CD4-positive, CD25-positive, alpha-beta regulatory T cell (primary cell): ENCODE measurements at places on chromosomes 6 and 20.
A peak's percentile ranks its signal among the peaks of the same experiment; 100 is the strongest.

DNA sequence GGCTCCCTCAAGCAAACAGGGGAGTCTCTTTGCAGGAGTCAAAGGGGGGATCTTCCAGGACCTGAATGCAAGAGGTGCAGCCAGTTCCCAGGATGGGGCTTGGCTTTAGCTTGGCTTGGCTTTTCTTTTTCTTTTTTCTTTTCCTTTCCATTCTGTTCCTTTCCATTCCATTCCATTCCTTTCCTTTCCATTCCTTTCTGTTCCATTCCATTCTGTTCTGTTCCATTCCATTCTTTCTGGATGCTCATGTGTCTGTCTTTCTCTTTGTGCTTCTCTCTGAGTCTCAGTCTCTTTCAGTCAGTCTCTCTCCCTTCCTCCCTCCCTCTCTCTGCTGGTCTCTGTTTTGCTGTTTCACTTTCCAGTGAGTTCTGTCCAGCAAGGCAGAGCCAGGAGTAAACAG lies 163.3 kb downstream of the PHACTR3 start:
- no peak overlapping the region for H3K4me3 ChIP-seq
- no peak for DNase-seq
- H3K27me3 ChIP-seq: no peaks in the 10 kb centered on the region
- H3K4me1 ChIP-seq: no peaks in the 10 kb centered on the region

GRCh38 chr20:60480950-60481742 lies 522.9 kb downstream of the CDH26 start:
- no peak overlapping the region for H3K27ac ChIP-seq
- no peaks in the 10 kb centered on the region for H3K4me1 ChIP-seq
- no peaks in the 10 kb centered on the region for H3K36me3 ChIP-seq
- no peaks in the 10 kb centered on the region for H3K27me3 ChIP-seq
- no peak for DNase-seq

DNA sequence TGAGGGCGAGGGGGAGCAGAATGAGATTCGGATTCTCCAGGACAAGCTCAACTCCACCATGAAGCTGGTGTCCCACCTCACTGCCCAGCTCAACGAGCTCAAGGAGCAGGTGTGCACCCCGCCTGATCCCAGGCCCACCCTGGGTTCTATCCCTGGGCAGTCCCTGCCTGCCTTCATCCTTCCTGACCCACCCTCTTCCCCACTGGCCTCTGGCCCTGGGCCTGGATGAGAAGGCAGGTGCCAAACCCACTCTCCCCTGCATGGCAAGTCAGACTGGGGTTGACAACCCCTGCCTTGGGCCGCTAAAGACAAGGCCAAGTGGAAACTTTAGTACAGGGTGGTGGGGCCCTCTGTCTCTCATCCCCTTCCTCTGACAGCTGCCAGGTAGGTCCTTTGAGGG lies 16.5 kb downstream of the UQCC2 start:
- peaks cover 37% of the 10 kb centered on the region for H3K36me3 ChIP-seq
- H3K4me1 ChIP-seq: peaks cover 58% of the 10 kb centered on the region
- peak overlapping the region; percentile 72 for H3K27ac ChIP-seq
- H3K27me3 ChIP-seq: no peaks in the 10 kb centered on the region

DNA sequence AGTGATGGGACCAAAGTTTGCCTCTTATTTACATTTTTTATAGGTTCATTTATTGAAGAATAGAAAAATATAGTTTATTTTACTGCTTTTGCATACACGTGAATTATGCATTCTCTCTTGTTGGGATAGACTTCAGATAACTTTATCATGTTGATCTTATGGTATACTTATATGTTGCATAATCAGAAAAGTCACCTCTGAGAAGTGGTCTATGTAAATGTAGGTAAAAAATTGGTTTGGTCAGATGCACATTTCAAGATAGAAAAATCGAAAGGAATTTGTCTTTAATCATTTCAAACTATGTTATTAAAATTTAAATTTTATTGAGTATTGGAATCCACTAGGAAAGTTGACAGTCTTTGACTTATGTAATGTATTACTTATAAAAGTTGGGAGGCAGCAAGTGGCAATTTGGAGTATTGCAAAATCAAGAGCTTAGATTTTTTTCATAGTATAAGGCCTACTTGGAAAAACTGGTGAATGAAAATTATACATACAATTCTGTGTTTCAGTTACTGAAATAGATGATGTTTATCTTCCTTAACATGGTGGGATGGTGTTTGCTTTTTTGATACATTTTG lies 2.4 kb downstream of the PHF3 start:
- H3K4me1 ChIP-seq: peaks cover 54% of the 10 kb centered on the region
- H3K4me3 ChIP-seq: peak overlapping the region; percentile 98
- peaks cover 3% of the 10 kb centered on the region for H3K36me3 ChIP-seq
- no peak for DNase-seq
- H3K27ac ChIP-seq: no peak overlapping the region
- H3K27me3 ChIP-seq: no peaks in the 10 kb centered on the region

DNA sequence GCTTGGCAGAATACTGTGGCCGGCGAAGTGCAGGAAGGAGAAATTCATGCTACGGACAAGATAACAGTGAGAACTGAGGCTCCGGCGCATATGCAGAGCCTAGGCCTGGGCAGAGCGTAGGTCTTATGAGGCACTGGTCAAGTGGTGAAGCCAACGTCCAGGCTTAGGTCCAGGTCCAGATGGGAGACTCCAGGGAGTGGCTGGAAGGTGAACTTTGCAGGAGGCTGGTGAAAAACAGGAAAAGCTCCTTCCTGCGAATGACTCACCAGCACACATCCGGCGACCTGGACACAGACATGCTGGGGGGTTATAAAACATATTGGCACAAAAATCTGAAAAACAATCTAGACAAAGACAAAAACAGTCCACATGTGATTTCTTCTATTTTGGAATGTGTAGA lies 15.4 kb downstream of the C6orf141 start:
- H3K4me1 ChIP-seq: no peaks in the 10 kb centered on the region
- H3K4me3 ChIP-seq: no peak overlapping the region
- no peaks in the 10 kb centered on the region for H3K36me3 ChIP-seq
- DNase-seq: no peak
- no peaks in the 10 kb centered on the region for H3K27me3 ChIP-seq

DNA sequence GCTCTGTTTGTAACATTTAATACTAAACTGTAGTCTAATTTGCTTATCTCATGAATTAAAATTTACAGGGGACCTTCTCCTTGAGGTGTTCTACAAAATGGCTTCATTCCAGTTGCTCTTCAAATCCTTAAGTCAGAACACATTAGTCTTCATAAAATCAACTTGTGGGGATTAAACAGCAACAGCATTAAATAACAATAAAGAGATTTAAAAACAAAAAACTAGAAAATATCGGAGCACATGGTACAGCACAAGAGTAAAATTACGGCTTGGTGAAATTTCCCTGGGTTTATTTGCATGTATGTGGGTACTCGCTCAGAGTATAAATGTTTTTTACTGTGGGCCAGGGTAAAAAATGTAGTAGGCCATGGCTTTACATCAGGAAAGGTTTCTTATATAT lies 12.0 kb downstream of the RRAGD start:
- no peaks in the 10 kb centered on the region for H3K36me3 ChIP-seq
- DNase-seq: no peak
- no peaks in the 10 kb centered on the region for H3K27me3 ChIP-seq
- no peaks in the 10 kb centered on the region for H3K4me1 ChIP-seq

- no peak overlapping the region for H3K4me3 ChIP-seq
- H3K4me1 ChIP-seq: no peaks in the 10 kb centered on the region
- no peak overlapping the region for H3K27ac ChIP-seq
- DNase-seq: no peak
- no peaks in the 10 kb centered on the region for H3K27me3 ChIP-seq
Observed at GRCh38 chr6:117514655-117515054, 32.2 kb downstream of the DCBLD1 start.

GRCh38 chr6:56999049-56999448 lies 44.1 kb downstream of the BEND6 start:
- DNase-seq: no peak
- H3K4me3 ChIP-seq: no peak overlapping the region
- no peaks in the 10 kb centered on the region for H3K4me1 ChIP-seq
- H3K36me3 ChIP-seq: no peaks in the 10 kb centered on the region
- peaks cover 4% of the 10 kb centered on the region for H3K27me3 ChIP-seq
- H3K27ac ChIP-seq: no peak overlapping the region

DNA sequence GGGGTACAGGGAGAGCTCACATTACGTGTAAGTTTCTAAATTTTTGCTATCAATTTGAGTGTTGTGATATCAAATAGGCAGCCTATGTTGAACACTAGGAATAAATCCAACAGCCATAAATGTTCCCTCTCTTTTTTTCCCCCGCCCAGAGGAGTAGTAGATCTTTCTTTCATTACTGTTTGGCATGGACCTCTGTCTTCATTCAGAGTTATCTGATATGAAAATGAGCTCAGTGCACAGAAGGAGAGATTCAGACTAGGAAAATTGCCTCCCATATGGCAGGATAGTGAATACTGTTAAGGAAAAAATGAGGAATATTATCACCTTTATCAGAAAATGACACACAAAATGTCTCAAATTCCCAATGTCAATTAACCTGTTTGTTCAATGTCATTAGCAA lies 110.0 kb upstream of the EYS start:
- H3K4me3 ChIP-seq: no peak overlapping the region
- no peaks in the 10 kb centered on the region for H3K36me3 ChIP-seq
- no peaks in the 10 kb centered on the region for H3K4me1 ChIP-seq
- no peak for DNase-seq

GRCh38 chr6:31829633-31830283 lies 2.2 kb downstream of the HSPA1B start:
- peak; percentile 68 for DNase-seq
- H3K4me1 ChIP-seq: peaks cover 36% of the 10 kb centered on the region
- peak overlapping the region; percentile 96 for H3K4me3 ChIP-seq
- H3K36me3 ChIP-seq: no peaks in the 10 kb centered on the region

GRCh38 chr6:1334684-1335083 lies 22.8 kb downstream of the FOXQ1 start:
- peaks cover 6% of the 10 kb centered on the region for H3K27me3 ChIP-seq
- no peak overlapping the region for H3K4me3 ChIP-seq
- no peak for DNase-seq

GRCh38 chr6:156747715-156748114 lies 29.5 kb upstream of the ARID1B start:
- H3K36me3 ChIP-seq: no peaks in the 10 kb centered on the region
- DNase-seq: no peak
- H3K27me3 ChIP-seq: peaks cover 12% of the 10 kb centered on the region

DNA sequence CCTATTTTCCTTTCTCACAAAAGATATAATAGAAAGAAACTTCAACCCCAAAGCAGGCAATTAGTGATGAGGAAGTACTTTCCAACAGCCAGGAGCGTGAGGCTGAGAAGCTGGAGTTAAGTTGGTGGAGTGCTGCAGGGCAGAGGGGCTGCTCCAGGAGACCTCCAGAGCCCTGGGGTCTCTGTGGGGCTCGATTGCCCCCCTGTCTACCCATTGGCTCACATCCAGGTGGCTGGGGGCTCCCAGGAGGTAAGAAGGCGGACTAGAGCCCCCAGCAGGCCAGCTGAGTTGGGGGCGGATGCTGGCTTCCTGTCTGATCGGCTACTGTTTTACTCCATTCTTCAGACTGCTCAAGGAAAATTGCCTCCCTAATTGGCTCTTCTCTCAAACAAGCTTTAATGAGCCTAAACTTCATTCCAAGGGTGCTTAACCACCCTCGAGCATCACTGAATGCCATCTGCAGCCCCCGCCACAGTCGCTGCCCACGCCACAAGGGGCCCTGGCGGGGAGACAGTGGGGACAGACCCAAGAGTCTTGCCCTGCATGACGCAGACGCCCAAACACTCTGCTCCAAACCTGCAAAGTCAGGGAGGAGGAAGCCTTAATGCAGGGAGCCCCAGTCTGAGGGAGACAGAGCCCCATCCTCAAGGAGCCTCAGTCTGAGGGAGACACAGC lies 78.6 kb downstream of the MDGA1 start:
- H3K4me3 ChIP-seq: no peak overlapping the region
- DNase-seq: no peak
- H3K36me3 ChIP-seq: no peaks in the 10 kb centered on the region
- peaks cover 23% of the 10 kb centered on the region for H3K4me1 ChIP-seq
- no peaks in the 10 kb centered on the region for H3K27me3 ChIP-seq
- H3K27ac ChIP-seq: no peak overlapping the region

DNA sequence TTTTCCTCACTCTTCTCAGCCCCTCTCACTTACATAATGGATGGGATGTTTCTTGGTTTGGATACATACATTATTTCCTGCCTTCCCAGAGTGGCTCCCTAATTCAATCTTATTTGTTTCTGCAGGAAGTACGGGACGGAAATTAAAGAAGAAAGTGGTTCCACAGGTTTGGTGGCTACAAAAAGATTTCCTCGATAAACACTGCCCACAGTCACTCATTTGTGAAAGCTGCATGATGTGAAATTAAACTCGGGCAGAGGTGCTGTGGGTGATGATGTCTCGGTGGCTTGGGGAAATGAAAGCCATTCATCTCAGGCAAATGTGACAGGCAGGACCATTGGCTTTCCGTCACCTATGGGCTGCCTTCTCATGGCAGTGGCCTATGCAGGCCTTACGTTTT lies 119.5 kb upstream of the KCNG1 start:
- DNase-seq: no peak
- no peak overlapping the region for H3K4me3 ChIP-seq
- H3K27ac ChIP-seq: no peak overlapping the region
- H3K27me3 ChIP-seq: peaks cover 18% of the 10 kb centered on the region

DNA sequence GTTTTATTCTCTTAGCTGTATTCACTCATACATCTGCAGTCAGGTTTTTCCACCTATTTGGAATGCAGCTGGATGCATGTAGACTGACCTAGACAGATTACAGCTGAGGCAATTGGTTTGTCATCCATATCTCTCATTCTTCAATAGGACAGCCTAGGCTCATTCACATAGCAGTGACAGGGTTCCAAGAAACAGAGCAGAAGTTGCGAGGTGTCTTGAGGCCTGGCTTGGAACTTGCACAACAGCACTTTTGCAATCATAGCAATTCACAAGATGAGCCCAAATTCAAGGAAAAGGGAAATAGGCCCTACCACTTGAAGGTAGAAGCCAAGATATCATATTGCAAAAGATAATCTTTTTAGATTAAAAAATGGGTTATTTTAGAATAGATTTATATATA lies 508.9 kb upstream of the JAG1 start:
- no peak for DNase-seq
- no peaks in the 10 kb centered on the region for H3K36me3 ChIP-seq
- no peaks in the 10 kb centered on the region for H3K27me3 ChIP-seq
- H3K4me1 ChIP-seq: no peaks in the 10 kb centered on the region
- no peak overlapping the region for H3K27ac ChIP-seq
